ENCODE measurements at places on chromosomes 16 and 17. TPM values are rescaled to one million over a fixed set of nuclear protein-coding genes. Genes with fewer than 3 reads are reported as not detected.

The BCL6B gene
- 35.2 TPM for total RNA-seq

The CD300A gene
- total RNA-seq = 7.2 TPM

The CMTM2 gene
- total RNA-seq = not detected

The TLCD1 gene
- total RNA-seq = 5.1 TPM

The GAA gene
- total RNA-seq = 29.9 TPM

The CDH16 gene
- total RNA-seq = not detected

The EMP2 gene
- total RNA-seq = 27.0 TPM

The UNK gene
- total RNA-seq = 7.5 TPM

The PRSS36 gene
- 0.48 TPM for total RNA-seq

The KRT27 gene
- not detected for total RNA-seq

DNA sequence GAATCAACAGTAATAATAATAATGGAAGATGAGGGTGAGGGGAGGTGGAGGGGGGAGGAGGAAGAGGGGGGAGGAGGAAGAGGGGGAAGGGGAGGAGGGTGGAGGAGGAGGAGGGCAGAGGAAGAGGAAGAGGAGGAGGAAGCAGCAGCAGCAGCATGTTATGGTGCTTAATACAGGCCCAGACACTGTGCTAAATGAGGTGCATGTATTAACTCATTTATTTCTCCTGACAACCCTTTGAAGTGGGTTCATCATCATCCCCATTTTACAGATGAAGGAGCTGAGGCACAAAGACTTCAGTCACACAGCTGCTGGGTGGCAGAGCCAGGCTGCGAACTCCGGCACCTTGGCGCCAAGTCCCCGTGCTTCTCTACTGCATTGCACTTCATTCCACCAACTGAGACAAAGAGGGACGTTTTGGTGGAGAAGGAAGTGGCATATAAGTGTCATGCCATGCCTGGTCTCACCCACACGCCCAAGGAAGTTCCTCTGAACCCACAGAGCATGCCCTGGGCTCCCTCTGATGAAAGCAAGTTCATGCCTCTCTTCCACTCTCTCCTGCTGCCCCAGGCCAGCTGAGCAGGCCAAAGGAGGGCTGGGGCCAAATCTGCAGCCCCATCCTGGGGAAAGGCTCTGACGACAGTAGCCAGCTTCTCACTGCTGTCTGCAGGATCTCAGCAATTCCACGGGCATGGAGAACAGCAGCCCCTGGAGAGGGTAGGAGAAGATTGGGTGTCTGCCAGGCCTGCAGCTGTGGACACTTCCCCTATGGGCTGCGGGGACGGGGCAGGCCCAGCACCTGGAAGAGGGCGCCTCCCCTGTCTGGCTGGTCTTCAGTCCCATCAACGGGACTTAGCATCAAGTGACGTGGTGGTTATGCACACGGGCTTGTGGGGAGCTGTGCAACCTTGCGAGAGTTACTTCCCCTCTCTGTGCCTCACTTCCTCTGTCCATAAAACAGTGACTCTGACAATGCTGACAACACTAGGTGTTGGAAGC, 21.8 kb downstream of the XYLT1 start:
- DNase-seq = no peak

GRCh38 chr17:34637548-34638525, 58.5 kb downstream of the TMEM132E start:
- peak; percentile 69 for DNase-seq

DNA sequence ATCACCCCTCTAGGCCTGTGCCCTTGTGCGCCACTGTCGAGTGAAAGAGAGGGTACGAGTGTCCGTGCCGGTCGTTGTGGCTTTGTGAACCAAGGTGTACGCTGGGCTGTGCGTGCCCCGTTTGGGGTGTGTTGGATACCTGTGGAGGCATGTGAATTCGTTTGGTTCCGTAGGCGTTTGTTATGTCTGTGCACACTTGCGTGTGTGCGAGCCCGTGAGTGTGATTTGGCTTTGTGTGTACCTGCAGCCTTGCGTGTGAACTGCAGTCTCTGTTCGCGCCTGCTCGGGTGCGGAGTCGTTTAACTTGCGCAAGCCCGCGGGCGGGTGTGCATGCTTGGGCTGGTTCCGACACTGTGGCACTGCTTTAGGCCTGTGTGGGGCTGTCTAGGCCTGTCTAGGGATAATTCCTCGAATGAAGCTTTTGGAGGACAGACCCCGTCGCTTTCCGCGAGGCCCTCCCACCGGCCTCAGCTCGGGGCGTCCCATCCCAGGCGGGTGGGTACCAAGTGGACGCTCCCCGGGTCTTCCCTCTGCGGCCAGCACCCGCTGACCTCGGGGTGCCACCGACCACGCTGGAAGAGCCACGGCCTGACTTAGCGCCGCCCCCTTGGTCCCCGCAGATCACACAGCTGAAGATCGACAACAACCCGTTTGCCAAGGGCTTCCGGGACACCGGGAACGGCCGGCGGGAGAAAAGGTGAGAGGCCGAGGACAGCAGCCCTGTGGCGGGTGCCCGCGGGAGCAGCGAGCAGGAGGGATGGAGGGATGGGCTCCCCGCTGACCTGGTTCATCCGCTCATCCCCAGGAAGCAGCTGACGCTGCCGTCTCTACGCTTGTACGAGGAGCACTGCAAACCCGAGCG, 4.4 kb downstream of the TBX2 start:
- peak; percentile 62 for DNase-seq

DNA sequence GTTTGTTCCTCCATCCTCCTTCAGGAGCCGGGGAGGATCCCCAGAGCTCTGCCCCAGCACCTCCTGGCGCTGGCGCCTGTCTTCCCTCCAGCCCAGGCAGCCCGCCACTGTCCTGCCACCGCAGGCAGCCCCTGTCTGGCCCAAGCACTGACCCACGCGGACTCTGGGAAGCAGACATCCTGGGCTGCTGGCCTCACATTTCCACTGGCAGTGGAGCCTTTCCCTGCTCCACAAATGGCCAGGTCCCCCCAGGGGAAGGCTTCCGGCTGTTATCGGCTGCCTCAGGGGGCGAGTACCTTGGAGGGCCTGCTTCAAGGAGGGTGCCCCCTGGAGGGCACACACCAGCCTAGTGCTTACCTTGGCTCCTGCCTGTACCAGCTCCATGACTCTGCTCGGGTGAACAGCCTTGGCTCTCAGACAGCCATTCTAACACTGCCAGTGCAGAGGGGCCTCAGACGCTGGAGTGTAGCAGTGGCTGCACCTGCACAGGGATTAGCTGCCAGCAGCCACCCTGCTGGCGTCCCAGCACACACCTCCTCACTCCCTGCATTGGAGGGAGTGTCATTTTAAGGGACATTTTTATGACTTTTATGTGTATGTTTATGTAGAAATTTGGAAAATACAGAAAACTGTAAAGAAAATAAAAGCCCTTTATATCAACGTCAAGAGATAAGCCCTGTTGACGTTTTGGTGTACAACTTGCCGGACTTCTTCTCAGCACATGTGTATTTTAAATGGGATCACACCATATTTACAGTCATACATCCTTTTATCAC, 21.0 kb downstream of the ACE start:
- no peak for DNase-seq

GRCh38 chr16:72428681-72429376, 256.9 kb upstream of the PMFBP1 start:
- DNase-seq = no peak

GRCh38 chr16:81445966-81446906, 1.6 kb downstream of the CMIP start:
- peak; percentile 35 for DNase-seq

- no peak for DNase-seq
Observed at GRCh38 chr16:49490321-49490705, 116.7 kb downstream of the C16orf78 start.

DNA sequence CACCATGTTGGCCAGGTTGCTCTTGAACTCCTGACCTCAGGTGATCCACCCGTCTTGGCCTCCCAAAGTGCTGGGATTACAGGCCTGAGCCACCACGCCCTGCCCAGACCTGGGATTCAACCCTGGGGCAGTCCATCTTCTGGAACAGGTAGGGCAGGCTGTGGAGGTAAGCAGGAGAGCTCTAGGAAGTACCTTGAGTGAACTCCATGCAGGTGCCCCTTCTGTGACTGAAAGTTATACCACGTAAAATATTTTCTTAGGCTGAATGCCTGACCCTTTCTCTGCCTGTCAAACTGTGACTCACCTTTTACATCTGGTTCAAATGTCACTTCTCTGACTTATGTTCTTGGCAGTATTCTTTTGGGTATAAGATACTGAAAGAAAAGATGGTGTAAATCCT, 86.7 kb upstream of the ELAC2 start:
- DNase-seq = no peak

DNA sequence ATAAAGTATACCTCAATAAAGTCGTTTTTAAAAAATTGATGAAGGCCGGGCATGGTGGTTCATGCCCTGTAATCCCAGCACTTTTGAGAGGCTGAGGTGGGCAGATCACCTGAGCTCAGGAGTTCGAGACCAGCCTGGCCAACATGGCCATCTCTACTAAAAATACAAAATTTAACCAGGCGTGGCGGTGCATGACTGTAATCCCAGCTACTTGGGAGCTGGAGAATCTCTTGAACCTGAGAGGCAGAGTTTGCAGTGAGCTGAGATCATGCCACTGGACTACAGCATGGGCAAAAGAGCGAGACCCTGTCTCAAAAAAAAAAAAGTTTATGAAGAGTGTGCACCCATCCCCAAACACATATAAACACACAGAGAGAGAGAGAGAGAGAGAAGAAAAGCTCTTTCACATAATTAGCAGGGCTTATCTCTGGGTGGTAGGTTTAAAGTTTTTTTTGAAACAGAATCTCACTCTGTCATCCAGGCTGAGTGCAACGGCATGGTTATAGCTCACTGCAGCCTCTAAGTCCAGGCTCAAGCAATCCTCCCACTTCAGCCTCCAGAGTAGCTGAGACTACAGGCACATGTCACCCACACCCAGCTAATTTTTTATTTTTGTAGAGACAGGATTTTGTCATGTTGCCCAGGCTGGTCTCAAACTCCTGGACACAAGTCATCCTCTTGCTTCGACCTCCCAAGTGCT, 3.0 kb downstream of the SREBF1 start:
- DNase-seq = no peak

DNA sequence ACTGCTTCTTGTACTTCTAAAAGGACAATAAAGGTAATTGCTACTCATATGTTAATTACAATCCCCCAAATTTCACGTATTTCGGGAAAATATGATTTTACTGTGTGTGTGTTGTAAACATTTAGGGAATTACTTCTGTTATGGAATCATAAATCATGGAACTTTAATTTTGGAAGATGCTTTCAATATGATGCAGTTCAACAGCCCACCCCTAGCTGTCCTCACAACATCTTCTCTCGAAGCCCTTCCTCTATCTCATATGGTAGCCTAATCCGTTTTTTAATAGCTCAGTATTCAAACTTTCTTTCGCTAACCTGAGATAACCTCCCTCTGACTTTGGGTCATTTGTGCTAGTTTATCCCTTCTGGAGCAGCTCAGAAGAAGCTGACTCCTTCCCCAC, 78.4 kb downstream of the ANKFN1 start:
- DNase-seq = no peak

- peak; percentile 46 for DNase-seq
Observed at GRCh38 chr16:9836118-9836736, 346.0 kb downstream of the GRIN2A start.

DNA sequence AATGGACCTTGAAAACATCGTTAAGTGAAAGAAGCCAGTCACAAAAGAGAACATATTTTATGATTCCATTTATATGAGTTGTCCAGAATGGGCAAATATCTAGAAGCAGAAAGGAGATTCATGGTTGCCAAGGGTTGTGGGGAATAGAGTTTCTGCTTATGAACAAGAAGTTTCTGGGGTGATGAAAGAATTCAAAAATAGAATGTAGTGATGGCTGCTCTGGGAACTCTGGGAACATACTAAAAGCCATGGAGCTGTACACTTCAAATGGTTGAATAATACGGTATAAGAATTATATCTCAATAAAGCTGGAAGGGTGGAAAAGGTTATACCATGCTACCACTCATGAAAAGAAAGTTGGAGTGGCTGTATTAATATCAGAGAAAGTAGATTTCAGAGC, 18.5 kb downstream of the AKTIP start:
- no peak for DNase-seq

GRCh38 chr17:29068818-29069217, 25.9 kb downstream of the PIPOX start:
- DNase-seq = no peak

DNA sequence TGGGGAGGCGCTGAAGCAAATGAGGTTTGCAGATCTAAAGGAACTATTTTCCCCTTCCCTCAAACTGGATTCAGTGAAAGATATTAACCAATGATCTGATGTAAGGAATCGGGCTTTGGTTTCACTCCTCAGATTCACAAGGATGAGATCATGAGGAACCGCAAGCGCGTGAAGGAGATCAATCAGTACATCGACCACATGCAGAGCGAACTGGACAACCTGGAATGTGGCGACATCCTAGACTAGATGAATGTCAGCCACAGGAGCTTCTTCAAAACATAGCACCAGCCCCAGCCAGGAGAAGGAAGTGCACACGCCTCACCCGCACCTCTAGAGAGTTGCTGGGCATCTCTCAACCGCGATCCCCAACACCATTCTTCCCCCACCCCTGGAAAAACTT, 22.5 kb downstream of the ATPAF2 start:
- no peak for DNase-seq

DNA sequence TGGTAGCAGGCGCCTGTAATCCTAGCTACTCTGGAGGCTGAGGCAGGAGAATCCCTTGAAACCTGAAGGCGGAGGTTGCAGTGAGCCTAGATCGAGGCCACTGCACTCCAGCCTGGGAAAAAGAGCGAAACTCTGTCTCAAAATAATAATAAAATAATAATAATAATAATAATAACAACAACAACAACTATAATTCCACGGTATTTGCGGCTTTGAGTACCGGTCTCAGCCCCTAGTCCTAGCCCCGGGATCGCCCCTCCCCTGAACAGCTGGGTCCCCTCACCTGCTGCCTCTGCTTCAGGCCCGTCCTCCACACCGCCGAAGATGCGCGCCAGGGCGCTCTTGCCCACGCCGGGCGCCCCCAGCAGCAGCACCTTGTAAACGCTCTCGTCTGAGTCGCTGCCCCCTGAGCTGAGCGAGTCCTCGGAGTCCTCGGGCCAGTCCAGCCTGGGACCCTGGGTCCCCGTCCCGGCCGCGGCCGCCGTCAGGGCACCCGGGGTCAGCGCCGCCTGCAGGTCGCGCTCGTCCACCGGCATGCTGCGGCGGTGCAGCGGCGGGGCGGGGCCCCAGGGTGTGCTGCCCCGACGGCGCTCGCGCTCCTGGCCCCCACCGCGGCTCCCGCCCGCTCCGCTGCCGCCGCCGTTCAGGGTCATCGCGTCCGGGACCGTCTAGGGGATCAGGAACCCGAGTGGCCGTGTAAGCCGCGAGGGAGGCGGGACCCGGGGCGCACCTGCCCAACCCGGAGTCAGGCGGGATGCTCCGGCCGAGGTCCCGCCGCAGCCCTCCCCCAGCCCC, 611 bp downstream of the RRAD start:
- no peak for DNase-seq

GRCh38 chr17:30340801-30341356, 7.0 kb upstream of the TMIGD1 start:
- DNase-seq = no peak

DNA sequence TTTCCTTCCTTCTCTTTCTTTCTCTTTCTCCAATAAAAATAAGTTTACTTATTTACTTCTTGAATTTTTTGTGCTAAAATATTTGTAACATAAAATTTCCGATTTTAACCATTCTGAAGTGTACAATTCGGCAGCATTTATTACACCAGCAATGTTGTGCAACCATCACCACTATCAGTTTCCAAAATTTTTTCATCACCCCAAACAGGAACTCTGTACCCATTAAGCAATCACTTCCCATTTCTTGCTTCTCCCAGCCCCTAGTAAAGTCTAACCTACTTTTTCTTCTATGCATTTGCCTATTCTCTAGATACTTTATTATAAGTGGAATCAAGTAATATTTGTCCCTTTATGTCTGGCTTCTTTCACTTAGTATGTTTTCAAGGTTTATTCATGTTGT, 2.5 kb upstream of the HP start:
- DNase-seq = no peak
